ENCODE measurements at places on chromosomes 11 and 22. TPM values are rescaled to one million over a fixed set of nuclear protein-coding genes. Genes with fewer than 3 reads are reported as not detected.

The CDCA5 gene
- total RNA-seq, result 77.5 TPM

The CELF1 gene
- 101 TPM for total RNA-seq

The TMEM138 gene
- total RNA-seq, result 39.1 TPM

The PANX2 gene
- total RNA-seq, result 0.20 TPM

The OSBPL5 gene
- 8.1 TPM for total RNA-seq

The TNNT3 gene
- total RNA-seq, result 11.3 TPM

The OR52E8 gene
- total RNA-seq, result not detected
